ENCODE measurements at places on chromosomes 6 and 20.

- DNase-seq, result no peak
These were observed 81.6 kb downstream of the MRPL14 start for GRCh38 chr6:44045672-44046015.

- DNase-seq, result no peak
These were observed 36.3 kb upstream of the C6orf118 start for GRCh38 chr6:165345700-165346099.

- DNase-seq, result no peak
These were observed 341.2 kb downstream of the CDKAL1 start for GRCh38 chr6:20875369-20875963.

DNA sequence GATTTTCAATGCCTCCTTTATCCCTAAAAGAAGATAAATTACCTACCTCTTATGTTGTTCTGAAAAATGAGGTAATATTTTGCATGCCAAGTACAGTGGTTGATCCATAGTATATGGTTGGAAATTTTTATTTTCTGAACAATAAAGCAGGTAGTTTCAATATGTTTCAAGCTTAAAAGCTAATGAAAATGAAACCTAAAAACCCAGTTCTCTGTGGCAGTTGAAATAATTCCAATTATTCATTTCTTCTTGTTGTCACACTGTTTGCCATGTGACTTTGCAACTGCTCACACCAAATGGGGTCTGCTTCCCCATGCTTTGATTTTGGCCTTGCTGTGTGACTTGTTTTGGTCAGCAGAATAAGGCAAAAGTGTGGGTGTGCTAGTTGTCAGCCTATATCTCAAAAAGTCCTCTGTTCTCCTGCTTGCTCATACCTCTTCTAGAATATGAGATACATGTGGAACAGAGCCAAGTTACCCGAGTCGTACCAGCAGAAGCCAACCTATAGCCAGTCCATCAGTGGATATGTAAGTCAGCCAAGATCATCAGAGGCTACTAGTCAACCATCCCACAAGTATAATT is 197.2 kb upstream of the THEMIS start:
- no peak for DNase-seq

DNA sequence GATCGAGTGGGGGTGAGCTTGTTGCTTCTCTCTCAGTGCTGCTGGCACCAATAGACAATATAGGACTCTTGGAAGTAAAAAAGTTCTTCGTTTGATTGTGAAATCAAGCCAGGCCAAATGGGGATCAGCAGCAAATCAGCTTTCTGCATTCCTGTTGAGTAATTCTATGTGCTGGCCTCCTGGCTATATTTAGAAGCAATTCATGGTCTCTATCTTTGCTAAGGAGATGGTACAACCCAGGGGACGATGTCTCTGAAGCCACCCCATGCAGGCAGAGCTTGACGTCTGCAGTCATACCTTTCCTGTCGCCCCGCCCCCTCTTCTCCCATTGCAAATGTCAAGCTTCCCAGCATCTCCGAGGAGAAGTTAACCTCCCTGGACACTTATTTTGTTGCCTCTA is 199.1 kb downstream of the SCP2D1 start:
- DNase-seq, result no peak

- DNase-seq, result no peak
These were observed 36.7 kb upstream of the ASXL1 start for GRCh38 chr20:32321390-32321789.

DNA sequence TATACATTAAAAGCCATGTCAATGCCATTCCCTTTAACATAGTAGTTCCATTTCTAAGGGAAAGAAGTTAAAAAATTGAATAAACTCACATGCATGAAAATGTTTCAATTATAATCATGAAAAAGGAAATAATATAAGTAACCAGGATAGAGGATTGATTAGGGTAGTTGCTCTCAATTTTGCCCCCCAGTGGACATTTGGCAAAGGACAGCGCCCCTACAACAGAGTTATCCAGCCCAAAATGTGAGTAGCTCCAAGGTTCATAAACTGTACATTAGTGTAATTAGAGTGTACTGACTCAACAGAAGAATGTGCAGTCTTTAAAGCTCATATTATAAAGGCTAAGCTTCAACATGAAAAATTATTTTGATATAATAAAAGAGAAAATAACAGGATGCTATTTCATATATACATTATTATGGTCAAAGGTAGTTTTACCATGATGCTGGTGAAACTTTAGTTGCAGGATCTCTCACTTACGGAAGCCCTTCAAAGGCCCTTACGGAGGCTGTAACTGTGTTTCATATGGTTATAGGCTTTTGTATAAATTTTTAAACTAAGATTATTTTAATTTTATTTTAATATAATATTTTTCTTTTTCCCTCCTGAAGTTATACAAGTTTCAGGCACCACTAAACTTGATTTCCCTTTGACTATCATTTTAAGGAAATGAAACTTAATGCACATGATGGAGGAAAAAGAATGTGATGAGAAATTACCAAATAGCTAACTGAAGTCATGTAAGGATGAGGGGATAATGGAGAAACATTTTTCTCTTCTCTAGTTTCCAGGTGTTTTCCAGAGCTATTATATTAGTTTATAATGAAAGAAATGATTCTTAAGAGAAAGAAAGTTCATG is 403.6 kb downstream of the PLCB1 start:
- DNase-seq, result no peak

- DNase-seq, result no peak
These were observed 74.6 kb downstream of the ZNF133 start for GRCh38 chr20:18362916-18363315.

- no peak for DNase-seq
These were observed 558.2 kb upstream of the CITED2 start for GRCh38 chr6:139932671-139933070.

- DNase-seq, result no peak
These were observed 37.2 kb downstream of the SLC22A2 start for GRCh38 chr6:160221423-160221822.

DNA sequence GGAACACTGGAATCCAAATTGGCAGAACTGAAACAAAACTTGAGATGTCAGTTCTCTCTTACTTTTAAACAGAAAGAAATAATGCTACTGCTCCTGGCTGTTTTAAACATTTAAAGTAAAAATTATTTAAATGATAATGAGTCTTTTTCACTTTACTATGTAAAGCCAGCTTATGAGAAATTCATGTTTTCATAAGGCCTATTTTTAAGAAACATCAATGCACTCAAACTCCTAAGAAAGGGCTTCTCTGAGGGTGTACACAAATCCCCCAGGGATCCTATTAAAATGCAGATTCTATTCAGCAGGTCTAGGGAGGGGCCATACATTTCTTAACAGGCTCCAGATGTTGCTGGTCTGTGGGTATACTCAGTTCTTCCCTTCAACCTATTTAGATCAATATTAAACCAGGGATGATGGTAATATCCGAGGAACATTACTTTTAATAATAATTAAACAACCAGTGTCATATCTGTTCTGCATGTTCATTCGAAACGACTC is 2.3 kb downstream of the FERMT1 start:
- DNase-seq, result no peak

DNA sequence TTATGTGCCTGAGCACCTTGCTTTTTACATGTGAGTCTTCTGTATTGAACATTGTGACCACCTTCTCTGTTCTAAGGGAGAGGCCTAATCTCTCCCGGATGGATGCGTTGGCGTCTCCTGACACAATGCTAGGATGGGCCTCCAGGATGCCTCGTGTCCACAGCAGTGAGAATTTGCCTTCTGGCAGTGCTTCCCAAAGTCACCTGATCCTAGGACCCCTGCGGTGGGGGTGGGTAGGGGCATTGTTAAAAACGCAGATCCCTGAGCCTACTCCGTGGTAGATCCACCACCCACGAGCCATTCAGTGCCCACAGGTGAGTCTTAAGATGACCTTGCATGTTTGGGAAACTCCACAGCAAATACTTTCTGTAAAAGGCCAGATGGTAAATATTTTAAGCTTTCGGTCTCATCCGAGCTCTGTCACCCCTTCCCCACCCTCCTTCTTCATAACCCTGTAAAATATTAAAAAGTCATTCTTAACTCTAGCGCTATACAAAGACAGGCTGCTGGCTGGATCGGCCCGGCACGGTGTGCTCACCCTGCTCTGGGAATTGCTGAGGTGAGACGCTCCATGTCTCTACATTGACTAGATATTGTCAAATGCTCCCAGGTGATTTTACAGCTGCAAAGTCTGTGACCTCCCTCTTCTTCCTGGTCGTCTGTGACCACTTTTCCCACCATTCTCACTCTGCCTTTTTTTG is 106.7 kb upstream of the IYD start:
- no peak for DNase-seq
